ENCODE measurements at places on chromosomes 7 and 10.

DNA sequence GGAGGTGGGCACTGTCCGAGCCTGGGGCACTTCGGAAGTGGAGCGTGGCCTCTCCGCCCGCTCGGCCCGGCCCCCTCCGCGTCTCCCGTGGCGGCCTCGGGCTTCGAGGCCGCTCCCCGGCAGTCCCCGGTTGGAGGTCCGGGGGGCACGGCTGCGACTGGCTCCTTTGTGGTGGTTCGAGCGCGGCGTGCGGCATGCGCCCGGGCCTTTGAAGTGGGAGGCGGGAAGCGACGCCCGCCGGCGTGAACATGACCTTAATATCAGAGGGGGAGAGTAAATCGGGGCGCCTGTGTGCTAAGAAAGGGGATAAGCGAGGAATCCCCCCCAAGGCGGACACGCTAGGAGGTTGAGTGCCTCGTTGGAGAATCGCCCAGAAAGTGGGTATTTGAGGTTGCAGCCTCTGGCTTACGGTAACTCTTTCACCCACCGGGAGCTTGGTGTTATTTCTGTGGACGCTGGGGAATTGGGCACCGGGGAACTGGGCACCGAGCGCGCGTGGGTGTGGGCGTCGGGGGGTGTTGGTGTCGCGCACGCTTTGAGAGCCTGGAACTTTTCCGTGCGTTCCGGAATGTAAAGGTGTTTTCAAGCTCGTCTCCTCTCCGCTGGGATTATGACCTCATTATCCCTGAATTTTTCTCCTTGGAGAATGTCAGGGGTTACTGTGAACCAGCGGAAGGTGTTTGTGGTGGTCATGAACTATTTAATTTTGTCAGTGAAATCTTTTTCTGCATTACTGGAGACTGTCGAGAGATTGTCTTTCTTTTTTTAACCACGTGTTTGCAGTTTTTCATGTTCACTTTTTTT, 660 bp downstream of the SUV39H2 start:
- no peak for DNase-seq

GRCh38 chr7:80719261-80719660, 80.8 kb downstream of the CD36 start:
- no peak for DNase-seq

- no peak for DNase-seq
Observed at GRCh38 chr7:47535035-47535703, 46.7 kb downstream of the TNS3 start.

DNA sequence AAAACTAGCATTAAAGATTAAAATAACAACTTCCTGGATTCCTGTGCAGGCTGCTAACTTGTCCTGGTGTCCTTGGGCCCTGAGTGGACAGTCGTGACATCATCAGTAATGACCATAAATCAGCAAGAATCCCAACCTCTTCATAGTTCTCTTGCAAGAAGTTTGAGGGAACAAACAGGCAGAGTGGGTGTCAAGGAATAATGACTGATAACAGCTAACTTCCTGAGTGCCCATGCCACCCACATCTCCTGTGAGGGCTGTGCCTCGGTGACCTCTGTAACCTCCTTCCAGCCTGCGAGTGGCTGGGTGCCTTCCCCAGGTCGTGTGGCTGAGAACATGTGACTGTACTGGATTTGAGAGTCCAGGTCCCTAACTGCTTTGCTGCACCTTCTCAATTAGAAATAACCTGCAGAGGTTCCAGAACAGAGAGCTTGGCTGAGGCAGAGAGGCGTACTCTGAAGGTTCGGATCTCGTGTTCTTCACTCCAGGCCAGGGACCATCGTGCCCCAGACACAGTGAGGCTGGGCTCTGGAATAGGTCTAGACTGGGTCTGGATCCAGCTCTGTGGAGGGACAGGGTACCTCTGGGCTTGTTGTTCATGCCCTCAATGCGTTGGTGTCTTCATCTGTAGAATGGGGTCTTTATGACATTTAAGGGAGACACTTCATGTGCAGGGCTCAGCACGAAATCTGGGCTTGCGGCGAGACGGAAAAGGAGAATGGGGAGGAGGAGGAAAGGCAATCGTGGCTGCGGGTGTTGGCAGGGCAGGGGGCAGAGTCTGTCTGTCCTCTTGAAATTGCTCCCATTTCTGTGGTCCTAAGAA, 313.1 kb upstream of the ZNF32 start:
- no peak for DNase-seq

- no peak for DNase-seq
Observed at GRCh38 chr10:111747751-111748150, 435.8 kb downstream of the GPAM start.

GRCh38 chr10:60424971-60425370, 35.3 kb upstream of the ANK3 start:
- no peak for DNase-seq

GRCh38 chr7:102892631-102893278, 20.0 kb upstream of the LRRC17 start:
- DNase-seq = no peak

- no peak for DNase-seq
Observed at GRCh38 chr7:23529262-23529859, 2.4 kb downstream of the TRA2A start.
